ENCODE measurements at places on chromosomes 1 and 21.

- DNase-seq = no peak
Observed at GRCh38 chr1:84255582-84255981, 45.9 kb upstream of the SAMD13 start.

- DNase-seq = peak; percentile 42
Observed at GRCh38 chr1:204286831-204287421, 72.8 kb downstream of the PLEKHA6 start.

GRCh38 chr1:109777436-109777835, 13.7 kb upstream of the EPS8L3 start:
- no peak for DNase-seq

GRCh38 chr1:40341491-40342380, 24.6 kb upstream of the COL9A2 start:
- DNase-seq = no peak

DNA sequence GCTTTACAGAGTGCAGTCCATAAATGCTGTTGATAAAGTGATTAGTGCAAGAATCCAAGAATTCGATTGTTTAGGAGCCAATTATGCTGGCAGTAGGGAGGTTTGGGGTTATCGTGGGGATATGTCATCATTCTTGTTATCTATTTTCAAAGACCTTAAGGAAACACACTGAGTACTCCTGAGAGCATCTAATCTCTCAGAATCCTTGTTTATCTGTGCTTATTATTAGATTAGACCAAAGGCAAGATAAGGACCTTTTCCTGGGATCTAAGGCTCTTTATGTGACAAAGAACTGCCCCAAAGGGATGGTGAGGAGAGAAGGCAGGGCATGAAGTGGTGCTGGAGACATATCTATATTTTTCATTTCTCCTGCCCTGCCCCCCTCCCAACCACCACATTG, 139.1 kb downstream of the TSEN15 start:
- no peak for DNase-seq

- DNase-seq = peak; percentile 87
Observed at GRCh38 chr1:110227774-110228173, 17.7 kb downstream of the KCNC4 start.

DNA sequence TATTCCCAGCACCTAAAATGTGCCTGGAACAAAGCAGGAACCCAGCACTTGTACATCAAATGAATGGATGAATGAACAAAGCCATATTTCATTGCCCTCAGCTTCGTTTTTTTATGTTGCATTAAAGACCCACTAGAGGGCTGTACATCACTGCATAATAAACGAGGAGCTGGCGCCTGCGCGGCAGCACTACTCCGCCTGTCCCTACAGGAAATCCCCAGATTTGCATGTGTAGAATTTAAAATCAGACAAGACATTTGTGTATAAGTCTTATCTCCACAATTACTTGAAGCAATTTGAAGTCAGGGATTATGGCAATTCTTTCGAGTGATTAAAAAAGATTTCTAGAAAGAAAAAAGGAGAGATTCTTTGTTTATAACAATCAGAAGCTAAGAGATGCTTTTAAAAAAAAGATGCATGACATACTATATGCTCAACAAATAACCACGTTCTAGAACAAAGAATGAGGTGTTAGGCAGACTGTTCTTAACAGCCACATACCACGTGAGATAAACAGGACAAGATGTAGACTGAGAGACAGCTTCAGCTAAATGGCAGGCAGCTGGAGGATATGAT, 5.4 kb upstream of the NEK2 start:
- peak; percentile 87 for DNase-seq

DNA sequence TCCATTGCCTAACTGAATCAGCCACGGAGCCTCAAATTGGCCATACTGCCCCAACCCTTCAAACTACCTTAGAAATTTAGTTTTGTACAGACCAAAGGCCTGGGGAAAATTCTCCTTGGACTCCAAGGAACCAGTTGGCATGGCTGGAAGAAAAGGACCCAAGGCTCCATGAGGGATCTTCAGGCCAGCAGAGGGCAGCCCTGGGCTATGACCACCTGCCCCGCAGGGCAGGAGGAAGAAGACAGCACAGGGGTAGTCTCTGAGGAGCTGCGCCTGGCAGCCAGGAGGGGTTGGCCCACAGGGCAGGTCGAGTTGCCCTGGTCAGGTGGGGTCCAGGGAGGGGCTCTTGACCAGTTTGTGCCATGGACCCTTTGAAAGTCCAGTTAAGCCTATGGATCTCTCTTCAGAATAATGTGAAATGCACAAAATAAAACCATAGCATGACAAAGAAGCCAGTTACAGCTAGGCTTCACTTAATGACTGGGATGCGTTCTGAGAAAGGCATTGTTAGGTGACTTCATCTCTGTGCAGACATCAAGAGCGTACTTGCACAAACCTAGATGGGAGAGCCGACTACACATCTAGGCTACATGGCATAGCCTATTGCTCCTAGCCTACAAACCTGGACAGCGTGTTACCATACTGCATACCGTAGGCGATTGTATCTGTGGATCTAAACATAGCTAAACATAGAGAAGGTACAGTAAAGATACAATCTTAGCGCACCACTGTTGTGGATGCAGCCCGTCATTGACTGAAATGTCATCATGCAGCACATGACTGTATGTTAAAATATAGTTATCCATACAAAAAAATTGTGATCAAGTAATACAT, 26.1 kb downstream of the CACNA1S start:
- DNase-seq = peak; percentile 35

DNA sequence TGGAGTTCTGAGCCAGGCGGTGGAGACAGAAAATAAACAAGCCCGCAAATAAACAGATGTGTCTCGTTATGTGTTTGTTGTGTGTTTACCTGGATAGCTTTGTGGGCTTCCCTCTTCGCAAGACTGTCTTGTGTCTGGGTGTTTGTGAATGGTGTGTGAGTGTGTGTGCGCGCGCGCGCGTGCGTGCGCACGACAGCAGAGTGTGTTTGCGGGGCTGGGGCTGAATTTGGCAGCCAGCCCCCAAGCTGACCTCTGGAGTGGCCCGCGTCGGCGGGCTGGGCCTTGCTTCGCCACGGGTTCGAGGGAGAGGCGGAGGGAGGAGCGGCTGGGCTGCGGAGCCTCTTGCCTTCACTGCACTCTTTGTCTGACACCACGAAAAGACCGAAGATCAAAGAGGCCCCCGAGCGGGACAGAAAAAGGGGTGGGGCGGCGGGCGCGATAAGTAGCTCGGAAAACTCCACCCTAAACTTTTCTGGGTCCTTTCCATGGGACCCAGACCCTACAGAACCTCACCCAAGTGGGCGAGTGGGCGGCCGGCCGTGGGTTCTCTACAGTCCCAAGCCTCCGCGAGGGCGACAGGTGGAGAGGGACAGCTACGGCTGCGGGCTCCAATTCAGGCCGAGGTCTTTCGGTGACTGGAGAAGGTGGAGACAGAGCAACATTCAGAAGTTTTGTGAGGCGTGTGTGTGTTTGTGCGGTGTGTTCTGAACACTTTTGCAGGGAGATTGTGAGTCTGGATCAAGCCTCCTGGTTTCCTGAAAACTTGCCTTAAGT, 14.5 kb downstream of the PAX7 start:
- DNase-seq = no peak

DNA sequence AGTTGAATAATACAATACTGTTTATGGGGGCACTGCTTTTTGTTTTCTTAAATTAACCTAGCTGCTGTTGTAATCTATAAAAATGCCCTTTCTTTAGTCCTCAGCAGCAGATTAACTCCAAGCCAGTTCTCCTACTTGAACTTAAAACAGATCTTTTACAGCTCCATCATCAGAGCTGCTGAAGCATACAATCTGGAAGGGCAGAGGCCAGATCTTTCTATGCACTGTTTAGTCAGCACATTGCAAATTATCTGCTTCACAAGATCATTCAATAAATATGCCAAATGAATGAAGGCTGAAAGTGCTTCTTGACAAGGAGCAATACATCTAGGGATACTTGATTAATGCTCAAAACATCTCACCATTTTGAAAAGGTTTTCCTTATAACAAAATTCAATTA, 115.8 kb downstream of the PLPPR5 start:
- no peak for DNase-seq

DNA sequence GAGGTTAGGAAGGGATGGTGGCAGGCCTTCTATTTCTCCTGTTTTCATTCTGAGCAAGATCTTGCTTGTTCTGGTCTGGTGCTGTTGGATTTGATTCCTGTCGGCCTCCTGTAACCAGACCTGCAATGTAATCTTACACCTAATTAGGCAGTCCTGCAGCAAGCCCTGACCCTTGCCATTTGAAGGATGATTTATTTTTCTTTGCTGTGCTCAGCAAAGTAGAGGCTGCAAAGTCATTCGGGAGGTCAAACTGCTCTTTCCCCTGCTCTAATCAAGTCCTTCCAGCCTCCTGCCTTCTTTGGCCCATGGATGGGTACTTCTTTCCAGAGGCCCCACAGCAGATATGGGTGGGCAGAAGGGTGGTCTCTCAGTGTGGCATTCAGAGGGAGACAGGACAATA, 417.7 kb upstream of the USP24 start:
- no peak for DNase-seq

- peak; percentile 29 for DNase-seq
Observed at GRCh38 chr1:197915862-197916499, 1.2 kb upstream of the LHX9 start.
